SJSA1 (cell line): ENCODE measurements at places on chromosomes 4 and X.

- no peak overlapping the region for H3K27ac ChIP-seq
- no peak for DNase-seq
- H3K36me3 ChIP-seq, result peaks cover 11% of the 10 kb centered on the region; the same call in 1 of the 2 replicates
Observed at GRCh38 chr4:103074744-103075434, 1.7 kb downstream of the SLC9B2 start.

DNA sequence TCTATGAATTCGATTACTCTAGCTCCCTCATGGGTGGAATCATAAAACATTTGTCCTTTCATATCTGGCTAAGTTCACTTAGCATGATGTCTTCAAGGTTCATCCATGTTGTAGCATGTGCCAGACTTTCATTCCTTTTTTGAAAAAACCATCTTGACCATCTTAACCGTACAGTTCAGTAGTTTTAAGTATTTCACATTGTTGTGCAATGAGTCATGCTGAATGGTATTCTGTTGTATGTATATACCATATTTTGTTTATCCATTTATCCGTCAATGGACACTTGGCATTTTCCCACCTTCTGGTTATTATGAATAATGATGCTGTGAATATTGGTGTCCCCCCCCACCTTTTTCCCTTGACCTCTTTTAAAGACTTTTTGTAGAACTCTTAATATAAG, 72.4 kb upstream of the TLR2 start:
- no peak for DNase-seq
- H3K27me3 ChIP-seq, result no peaks in the 10 kb centered on the region
- H3K36me3 ChIP-seq, result 0 out of 2 replicates have a peak, but pooled peaks cover 9% of the 10 kb centered on the region
- H3K27ac ChIP-seq, result peak overlapping the region; percentile 18
- peaks cover 9% of the 10 kb centered on the region for H3K4me1 ChIP-seq
- no peak overlapping the region for H3K4me3 ChIP-seq

DNA sequence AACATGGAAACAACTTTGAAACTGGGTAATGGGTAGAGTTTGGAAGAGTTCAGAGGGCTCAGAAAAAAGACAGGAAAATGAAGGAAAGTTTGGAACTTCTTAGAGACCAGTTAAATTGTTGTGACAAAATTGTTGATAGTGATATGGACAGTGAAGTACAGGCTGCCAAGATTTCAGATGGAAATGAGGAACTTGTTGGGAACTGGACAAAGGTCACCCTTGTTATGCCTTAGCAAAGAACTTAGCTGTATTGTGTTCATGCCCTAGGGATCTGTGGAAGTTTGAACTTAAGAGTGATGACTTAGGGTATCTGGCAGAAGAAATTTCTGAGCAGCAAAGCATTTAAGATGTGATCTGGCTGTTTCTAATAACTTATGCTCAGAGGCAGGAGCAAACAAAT, 5.1 kb upstream of the ARL13A start:
- no peaks in the 10 kb centered on the region for H3K36me3 ChIP-seq
- no peak overlapping the region for H3K27ac ChIP-seq
- no peaks in the 10 kb centered on the region for H3K4me1 ChIP-seq
- H3K4me3 ChIP-seq, result no peak overlapping the region
- H3K27me3 ChIP-seq, result no peaks in the 10 kb centered on the region
- no peak for DNase-seq

- no peak for DNase-seq
- H3K27ac ChIP-seq, result no peak overlapping the region
- no peaks in the 10 kb centered on the region for H3K27me3 ChIP-seq
- H3K4me1 ChIP-seq, result no peaks in the 10 kb centered on the region
Observed at GRCh38 chrX:52118262-52118661, 49.3 kb upstream of the MAGED4B start.

DNA sequence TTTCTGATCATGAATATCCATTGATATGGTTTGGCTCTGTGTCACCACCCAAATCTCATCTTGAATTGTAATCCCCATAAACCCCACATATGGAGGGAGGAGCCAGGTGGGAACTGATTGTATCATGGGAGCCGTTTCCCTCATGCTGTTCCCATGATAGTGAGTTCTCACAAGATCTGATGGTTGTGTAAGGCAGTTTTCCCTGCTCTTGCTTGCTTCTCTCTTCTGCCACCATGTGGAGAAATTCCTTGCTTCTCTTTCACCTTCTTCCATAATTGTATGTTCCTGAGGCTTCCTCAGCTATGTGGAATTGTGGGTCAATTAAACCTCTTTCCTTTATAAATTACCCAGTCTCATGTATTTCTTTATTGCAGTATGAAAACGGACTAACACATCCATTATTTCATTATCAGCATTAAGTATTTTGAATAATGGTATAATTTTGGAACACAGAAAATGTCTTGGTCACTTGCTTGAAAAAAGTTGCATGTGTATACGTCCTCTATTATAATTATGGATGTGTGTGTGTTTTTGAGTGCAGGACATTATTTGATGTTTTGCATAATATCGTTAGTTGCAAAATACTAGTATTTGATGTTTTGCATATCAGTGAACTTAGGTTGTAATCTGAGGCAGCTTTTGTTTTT, 334.6 kb downstream of the PCDH10 start:
- H3K4me1 ChIP-seq, result no peaks in the 10 kb centered on the region
- no peak for DNase-seq
- no peaks in the 10 kb centered on the region for H3K27me3 ChIP-seq
- no peak overlapping the region for H3K27ac ChIP-seq
- no peaks in the 10 kb centered on the region for H3K36me3 ChIP-seq
